ENCODE measurements at places on chromosomes 7 and 10. TPM values are rescaled to one million over a fixed set of nuclear protein-coding genes. Genes with fewer than 3 reads are reported as not detected.

The C10orf71 gene
- total RNA-seq, result 46.8 TPM

The VWA2 gene
- not detected for total RNA-seq

The PPP1R17 gene
- not detected for total RNA-seq

The POT1 gene
- 16.7 TPM for total RNA-seq

- DNase-seq, result no peak
These were observed 20.3 kb downstream of the NCAPG2 start for GRCh38 chr7:158684329-158684728.

DNA sequence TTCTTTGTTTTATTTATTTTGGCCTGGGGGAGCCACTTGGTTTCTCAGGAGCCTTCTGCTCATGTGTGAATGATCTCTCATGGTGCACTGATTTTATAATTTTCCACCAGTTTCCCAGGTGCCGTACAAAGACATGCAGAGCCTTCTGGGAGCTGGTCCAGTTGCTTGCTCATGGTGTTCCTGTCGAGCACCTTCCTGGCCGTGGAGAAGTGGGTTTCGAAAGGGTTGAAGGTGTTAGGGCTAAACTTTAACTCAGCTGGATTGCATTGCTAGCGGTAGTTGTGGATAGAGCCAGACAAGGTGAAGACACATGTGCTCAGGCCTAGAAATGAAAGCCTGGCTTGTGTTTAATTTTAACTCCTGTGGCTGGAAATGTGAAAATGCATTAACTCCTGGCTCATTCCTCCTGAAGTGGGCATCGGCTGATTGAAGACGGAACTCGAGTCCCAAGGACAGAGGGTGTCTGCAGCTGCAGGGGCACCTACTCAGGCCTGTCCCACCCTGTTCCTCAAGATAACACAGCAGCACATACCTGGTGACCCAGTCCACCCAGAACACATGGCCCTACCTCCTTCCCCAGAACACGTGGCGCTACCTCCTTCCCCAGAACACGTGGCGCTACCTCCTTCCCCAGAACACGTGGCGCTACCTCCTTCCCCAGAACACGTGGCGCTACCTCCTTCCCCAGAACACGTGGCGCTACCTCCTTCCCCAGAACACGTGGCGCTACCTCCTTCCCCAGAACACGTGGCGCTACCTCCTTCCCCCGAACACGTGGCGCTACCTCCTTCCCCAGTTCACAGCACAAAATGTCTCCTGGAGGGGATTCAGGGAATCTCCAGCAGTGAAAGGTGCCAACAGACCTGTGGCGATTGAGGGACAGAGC lies 133.2 kb downstream of the WDR37 start:
- DNase-seq, result no peak

- DNase-seq, result no peak
These were observed 26.1 kb downstream of the MNX1 start for GRCh38 chr7:156984174-156984891.
